ENCODE measurements at places on chromosomes 13 and 19. TPM values are rescaled to one million over a fixed set of nuclear protein-coding genes. Genes with fewer than 3 reads are reported as not detected.

LGALS14 gene
- not detected for total RNA-seq

GRCh38 chr13:21884965-21885567 lies 214.2 kb downstream of the FGF9 start:
- no peak for DNase-seq

- DNase-seq = no peak
Observed at GRCh38 chr19:52198678-52199077, 8.8 kb downstream of the PPP2R1A start.

IGFL3 gene
- total RNA-seq = not detected

DNA sequence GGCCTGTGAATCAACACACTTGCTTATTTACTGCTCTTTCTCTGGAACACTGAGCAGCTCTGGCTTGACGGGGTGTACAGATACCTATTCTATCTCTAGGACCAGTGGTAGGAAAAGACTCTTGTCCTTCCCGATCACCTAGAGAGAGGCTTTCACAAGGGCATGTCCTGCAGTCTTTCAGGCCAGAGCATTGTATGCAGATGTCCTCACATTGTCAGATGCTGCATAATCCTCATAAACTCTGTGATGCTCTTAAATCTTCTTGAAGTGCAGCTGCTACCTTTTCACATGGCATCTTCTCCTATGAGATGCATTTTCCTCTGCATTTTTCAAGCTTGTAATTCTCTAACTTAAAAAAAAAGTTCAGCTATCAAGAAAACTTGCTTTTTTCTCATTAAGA lies 369.4 kb downstream of the OLFM4 start:
- no peak for DNase-seq

SKA3 gene
- total RNA-seq = 16.7 TPM

Data from urinary bladder (tissue), 4 donors.